ENCODE measurements at places on chromosomes 6 and 20.

DNA sequence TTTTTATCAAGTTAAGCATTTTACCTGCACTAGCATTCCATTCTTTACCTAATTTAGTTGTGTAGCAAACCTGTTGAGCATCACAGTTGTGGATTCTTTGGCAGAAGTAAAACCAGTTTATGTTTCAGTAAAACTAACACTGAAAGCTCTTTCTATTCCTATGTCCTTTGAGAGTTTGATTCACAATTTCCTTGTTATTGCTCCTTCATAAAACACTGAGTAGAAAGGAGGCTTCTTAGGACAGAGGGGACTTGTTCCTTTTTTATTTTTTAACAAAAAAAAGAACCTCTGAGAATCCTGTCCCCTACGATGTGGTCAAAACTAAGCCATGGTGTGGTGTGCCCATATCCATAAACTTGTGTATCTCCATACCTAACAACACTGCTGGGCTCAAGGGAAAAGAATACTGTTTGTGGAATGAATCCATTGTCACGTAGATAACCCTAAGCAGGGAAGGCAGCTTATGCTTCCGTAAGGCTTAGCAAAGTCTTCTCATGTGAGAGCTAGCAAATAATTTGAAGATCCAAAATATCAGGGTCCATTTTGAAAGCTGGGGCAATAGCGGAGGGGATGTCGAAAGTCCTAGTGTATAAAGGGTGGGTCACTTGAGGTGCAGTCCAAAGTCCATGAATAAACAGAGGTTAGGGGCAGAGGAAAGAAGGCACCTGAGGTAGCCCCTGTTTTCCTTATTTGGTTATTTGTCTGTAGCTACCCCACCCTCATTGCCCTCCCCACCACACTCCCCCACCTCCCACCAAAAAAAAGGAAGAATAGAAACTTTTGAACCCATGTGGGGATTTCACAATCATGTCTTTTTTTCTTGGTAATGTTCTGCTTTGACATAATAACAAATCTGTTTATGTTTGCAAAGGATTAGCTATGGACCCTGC lies 71.0 kb downstream of the PLAGL1 start:
- DNase-seq: no peak

GRCh38 chr20:37502654-37503053 lies 18.4 kb upstream of the NNAT start:
- DNase-seq: no peak

GRCh38 chr6:125974214-125974866 lies 12.0 kb upstream of the TRMT11 start:
- DNase-seq: no peak

GRCh38 chr6:151391471-151392413 lies at the start of gene ZBTB2:
ZBTB2 (minus strand) TSS chr6:151391559; CDS start chr6:151373637, 17,922 bp downstream.
- peak; percentile 43 for DNase-seq

DNA sequence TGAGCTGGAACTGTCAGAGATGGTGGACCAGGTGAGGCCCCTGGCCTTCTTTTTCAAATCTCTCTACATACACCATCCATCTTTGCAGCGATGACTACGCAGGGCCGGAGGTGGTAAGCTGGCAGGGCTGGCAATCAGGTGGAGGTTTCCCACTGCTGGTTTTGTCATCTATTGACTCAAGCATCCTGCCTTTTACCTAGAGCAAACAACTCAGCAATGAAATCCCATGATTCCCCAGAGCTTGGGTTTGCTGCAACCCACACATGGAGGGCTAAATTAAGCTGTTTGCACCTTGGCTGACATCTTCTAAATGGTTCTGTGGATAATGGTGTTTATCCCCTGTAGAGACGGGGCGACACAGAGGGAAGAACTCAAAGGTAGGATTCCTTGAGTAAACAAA lies 170.2 kb downstream of the SCP2D1 start:
- DNase-seq: no peak

- DNase-seq: no peak
These were observed 30.7 kb upstream of the COL10A1 start for GRCh38 chr6:116156405-116157326.

- no peak for DNase-seq
These were observed 21.9 kb upstream of the CHMP4B start for GRCh38 chr20:33789109-33789857.

DNA sequence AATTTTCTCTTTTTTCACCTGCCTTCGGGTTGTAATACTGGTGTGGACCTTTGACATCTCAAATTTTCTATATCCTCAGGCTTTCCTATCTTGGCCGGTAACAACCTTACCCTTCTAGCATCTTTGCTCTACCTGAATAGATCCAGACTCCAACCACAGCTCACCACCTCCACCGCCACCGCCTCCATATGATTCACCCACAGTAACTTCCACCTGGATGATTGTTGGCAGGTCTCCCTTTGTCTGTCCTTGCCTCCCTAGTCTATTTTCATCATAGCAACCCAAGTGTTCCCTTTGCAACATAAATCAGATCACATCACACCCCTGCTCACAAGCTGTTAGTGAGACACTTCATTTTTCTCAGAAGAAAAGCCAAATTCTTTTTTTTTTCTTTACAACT lies 525.8 kb upstream of the POU3F2 start:
- no peak for DNase-seq

GRCh38 chr20:34222208-34222607 lies 19.0 kb upstream of the ASIP start:
- DNase-seq: no peak

DNA sequence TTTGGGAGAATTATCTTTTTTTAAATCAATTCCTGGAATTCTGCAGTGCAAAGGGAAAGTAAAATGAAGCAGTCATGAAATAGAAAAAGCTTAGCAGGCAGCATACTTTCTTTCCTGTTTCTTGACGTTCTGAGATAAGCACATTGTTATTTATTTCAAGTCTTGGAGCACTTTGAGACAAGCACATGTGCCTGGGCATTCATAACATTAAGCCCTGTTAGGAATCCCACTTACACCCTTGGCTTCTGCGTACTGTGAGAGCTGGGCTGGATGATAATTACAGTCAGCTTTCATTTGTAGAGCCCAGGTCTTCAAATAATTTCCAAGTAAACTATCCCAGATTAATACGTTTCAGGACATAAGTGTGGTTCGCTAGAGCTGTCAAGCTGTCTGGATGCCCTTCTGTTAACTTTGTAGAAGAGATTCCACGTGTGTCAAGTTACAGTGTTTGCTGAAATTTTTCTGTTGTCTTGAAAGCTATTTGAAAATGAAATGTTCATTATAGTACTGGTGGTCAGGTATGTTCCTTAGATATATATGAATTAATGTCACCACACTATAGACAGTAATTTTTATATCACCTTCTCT lies 8.9 kb downstream of the FARS2 start:
- no peak for DNase-seq

GRCh38 chr6:35083507-35083906 lies 57.6 kb downstream of the TCP11 start:
- no peak for DNase-seq

DNA sequence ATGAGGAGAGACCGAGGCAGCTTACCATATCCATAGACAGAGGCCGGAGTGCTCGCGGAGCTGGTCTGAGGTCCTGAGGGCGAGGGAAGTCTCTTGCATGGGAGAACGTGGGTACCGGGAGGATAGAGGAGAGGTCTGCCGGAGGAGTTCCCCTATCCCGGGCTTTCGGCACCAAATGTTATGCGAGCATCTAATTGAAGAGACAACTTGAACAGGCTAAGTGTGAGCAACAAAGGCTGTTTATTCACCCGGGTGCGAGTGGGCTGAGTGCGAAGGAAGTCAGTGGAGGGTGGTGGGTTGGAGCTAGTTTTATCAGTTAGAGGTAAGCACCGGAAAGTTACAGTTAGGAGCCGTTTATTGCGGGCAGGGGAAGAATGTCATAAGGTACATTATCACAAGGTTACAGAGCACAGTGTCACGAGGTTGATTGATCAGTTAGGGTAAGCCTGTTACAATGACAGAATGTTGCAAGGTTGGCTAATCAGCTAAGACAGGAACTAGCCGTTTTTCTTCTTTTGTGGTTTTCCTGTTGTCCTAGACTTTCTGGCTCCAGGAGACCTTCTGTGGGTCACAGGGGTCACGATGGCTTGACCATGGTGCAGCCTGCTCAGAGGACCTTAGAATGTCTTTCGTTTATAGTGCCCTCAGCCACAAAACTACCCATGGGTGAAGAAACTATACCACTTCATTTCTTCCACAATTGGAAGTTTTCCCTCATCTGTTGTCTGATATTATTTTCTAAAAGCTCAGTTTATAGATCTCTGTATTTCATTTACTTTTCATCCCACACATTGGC lies 746.0 kb upstream of the ADGRB3 start:
- no peak for DNase-seq

- no peak for DNase-seq
These were observed 1026.7 kb downstream of the KIF16B start for GRCh38 chr20:15546525-15547023.

DNA sequence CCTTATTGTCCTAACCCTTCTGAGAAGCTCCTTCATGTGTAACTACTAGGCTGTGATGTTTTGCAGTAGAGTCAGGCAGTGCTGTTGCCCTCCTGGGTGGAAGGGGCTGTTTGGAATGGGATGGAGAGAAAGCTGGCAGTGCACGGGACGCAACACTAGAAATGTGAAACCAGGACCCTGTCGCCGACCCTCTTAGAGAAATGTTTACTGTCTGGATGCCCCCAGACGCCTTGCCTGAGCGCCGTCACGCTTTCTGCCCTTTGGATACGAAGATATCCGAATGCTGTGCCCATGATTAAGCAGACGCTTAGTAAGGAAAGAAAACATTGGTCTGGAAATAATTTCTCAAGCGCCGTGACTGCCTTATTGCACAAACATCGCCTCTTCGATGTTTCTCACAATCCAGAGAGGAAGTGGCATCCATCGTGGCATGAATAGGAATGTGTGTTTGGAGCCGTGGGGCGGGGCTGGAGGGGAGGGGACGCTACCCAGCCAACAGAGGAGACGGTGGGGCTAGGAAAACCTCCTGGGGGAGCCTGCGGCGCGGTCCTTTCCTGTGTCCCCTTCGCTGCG lies 661 bp upstream of the PPP1R14C start:
- DNase-seq: no peak

DNA sequence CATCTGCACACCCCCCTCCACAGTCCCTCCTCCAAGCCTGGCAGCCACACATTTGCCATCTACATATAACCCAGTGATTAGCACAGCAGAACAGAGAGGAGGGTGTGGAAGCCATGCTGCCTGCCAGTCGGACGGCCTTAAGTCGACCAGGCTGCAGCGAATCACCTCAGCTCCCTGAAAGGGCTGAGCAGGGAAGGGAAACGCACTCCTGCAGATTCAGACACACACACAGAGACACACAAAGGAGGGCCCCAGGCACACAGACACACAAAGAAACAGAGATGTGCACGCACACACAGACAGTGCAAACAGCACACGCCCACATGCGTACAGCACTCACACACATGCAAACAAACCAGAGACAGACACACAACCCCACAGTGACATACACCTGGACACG lies 11.2 kb upstream of the SIRPA start:
- no peak for DNase-seq

DNA sequence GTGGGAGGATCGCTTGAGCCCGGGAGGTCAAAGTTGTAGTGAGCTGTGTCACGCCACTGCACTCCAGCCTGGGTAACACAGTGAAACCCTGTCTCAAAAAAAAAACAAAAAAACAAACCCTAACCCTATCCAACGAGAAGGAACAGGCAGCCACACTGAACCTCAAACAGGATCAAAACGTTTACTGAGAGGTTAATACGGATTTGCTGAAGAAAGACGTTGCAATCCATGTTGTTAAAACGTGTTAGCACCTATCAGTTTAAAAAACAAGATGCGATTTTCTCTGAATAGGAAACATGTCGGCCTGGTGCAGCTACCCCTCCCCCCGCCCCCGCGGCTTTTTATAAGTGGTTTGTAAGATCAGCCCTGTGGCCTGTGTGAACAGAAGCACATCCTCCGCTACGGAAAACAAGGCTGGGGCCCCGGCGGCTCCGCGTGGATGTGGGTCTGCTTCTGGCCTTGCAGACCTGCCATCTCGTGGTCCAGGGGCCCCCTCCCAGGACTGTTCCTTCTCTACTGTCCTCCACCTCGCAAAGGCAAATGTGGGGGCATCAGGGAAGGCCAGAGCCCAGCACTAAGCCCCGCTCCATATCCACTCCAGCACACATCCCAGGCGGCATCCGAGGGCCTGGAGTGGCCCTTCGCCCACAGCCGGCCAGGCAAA lies 11.4 kb downstream of the SLC2A4RG start:
- no peak for DNase-seq

GRCh38 chr20:32564921-32565734 lies 20.0 kb downstream of the NOL4L start:
- DNase-seq: no peak

DNA sequence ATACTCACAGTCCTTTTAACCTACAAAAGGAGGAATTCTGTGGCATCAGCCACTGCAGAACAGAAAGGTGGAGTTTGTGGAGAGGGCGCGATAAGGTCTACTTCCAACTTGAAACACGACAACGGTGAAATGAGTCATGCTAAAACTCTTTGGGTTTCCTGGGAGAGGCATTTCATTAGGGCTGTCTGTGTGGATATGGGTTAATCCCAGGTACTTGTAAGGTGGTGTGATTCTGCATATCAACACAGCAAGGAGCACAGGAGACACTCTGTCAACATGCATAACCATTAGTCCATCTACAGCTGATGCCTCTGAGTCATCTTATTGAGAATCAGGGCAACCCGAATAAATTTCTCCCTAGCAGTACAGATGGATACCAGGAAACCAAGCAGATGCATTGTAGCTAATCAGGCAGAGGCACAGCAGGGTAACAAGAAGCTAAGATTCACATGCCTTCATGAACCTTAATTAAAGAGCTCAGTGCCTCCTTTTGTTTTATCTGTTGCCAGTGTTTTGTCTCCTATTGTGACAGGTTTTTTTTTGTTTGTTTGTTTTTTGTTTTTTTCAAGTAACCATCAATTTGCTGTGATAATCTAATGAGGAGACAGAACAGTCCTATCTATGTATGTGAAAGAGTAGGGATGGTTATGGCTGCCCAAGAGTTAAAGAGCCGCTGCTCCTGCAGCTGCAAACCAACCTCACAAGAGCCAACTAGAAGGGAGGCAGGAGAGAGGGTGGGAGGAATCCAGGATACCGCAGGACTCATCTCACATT lies 315.8 kb upstream of the SOX4 start:
- DNase-seq: no peak

DNA sequence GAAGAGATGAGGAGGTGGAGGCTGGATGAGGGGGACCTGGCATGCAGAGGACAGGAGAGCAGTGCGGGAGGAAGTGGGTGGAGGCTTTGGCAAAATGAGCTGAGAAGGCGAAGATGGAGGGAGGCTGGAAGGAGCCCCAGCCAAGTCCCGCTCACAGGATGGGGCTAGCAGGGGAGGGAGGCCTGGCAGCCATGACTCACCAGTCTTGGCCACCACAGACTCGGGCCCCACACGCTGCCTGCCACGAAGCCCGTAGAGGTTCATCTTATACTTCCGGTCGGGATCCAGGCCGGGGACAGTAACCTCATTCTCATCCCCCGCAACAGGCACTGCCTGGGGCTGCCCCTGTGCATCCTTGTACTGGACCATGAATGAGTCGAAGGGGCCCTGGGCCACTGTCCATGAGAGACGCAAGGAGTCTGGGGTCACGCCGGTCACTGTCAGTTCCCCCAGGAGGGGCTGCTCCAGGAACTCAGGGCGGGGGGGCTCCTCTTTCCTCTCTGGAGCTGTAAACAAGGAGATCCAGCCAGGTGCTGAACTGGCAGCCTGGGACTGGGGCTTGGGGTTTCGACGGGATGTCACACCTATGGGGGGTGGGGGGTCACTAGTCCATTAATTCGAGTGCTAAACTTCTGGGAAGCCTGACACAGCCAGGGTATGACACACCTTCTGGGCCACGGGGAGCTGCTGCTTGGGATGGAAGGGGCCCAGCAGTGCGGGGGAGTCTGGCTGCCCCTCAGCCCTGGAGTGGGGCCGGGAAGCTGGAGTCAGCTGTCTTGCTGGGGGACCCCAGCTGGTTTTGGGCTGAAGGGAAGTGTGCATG lies 27.8 kb downstream of the TNXB start:
- DNase-seq: no peak

GRCh38 chr6:138455746-138456400 lies 43.4 kb downstream of the NHSL1 start:
- no peak for DNase-seq

Data from stimulated activated CD4-positive, alpha-beta T cell treated with anti-CD3 and anti-CD28 coated beads, Interleukin-4, amount 100 ng/mL, for 48 hours (primary cell).